H1 (cell line): ENCODE measurements at places on chromosomes 4 and X.

DNA sequence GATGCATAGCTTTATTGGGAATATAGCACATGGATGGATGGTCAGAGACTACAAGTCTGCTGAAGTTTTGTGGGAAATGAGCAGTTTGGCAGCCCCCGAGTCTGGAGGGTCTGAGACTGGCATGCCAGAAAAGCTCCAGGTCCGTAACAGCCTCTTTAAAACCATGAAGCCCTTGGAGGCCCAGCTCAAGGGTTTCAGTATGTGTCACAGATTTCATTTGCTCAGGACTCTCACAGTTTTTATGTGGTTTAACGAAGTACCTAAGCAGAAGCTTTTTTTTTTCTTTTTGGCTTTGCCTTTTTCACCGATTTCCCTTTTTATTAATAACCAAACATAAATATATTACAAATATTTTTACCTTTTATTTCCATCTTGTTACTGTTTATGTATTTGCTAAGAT, 30.6 kb upstream of the TMEM184C start:
- H3K4me3 ChIP-seq, result no peak overlapping the region
- H3K27ac ChIP-seq, result no peak overlapping the region
- no peak for DNase-seq

- no peaks in the 10 kb centered on the region for H3K36me3 ChIP-seq
- H3K27ac ChIP-seq, result no peak overlapping the region
- no peaks in the 10 kb centered on the region for H3K4me1 ChIP-seq
- no peak overlapping the region for H3K4me3 ChIP-seq
Observed at GRCh38 chr4:19366916-19367315, 884.8 kb upstream of the SLIT2 start.

- no peak overlapping the region for H3K27ac ChIP-seq
- H3K36me3 ChIP-seq, result no peaks in the 10 kb centered on the region
- no peak overlapping the region for H3K4me3 ChIP-seq
- DNase-seq, result no peak
- no peaks in the 10 kb centered on the region for H3K27me3 ChIP-seq
Observed at GRCh38 chrX:69524781-69525363, 20.7 kb downstream of the NALF2 start.

DNA sequence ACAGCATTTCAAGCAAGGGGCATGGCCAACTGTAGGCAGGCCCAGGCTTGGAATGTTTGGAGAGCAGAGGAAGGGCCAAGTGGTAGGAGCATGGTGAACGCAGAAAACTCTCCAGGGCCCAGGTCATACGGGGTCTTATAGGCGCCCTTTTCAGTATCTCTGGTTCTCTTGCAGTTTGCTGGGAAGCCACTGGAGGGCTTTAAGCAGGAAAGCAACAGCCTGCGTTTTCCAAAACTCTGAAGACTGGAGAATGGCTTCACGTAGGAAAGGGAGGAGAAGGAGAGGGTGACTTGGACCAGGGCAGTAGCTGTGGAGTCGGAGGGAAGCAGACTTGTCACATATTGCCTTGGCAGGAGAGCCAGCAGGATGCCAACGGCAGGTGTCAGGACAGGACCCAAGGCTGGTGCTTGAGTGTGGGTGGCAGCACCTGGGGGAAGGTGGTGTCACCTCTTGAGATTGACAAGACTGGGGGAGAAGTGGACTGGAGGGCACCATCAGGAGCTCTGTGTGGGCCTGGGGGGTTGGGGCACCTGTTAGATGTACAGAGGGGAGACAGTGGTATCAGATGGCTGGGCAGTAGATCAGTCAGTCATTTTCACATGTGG, 21.9 kb downstream of the TKTL1 start:
- no peak for DNase-seq
- no peaks in the 10 kb centered on the region for H3K36me3 ChIP-seq
- no peak overlapping the region for H3K27ac ChIP-seq
- no peaks in the 10 kb centered on the region for H3K27me3 ChIP-seq
- no peaks in the 10 kb centered on the region for H3K4me1 ChIP-seq
- H3K4me3 ChIP-seq, result no peak overlapping the region

GRCh38 chrX:31329298-31329697, 257.5 kb upstream of the FTHL17 start:
- no peaks in the 10 kb centered on the region for H3K4me1 ChIP-seq
- no peaks in the 10 kb centered on the region for H3K36me3 ChIP-seq
- DNase-seq, result no peak
- H3K27me3 ChIP-seq, result no peaks in the 10 kb centered on the region
- no peak overlapping the region for H3K27ac ChIP-seq

GRCh38 chr4:160595646-160596045, 1492.8 kb downstream of the RAPGEF2 start:
- DNase-seq, result no peak
- no peak overlapping the region for H3K27ac ChIP-seq
- no peaks in the 10 kb centered on the region for H3K4me1 ChIP-seq
- no peak overlapping the region for H3K4me3 ChIP-seq
- H3K27me3 ChIP-seq, result no peaks in the 10 kb centered on the region

GRCh38 chrX:66914080-66914479, 275.2 kb upstream of the EDA2R start:
- H3K27me3 ChIP-seq, result no peaks in the 10 kb centered on the region
- H3K4me3 ChIP-seq, result no peak overlapping the region
- no peaks in the 10 kb centered on the region for H3K4me1 ChIP-seq
- H3K27ac ChIP-seq, result no peak overlapping the region
- H3K36me3 ChIP-seq, result no peaks in the 10 kb centered on the region
- DNase-seq, result no peak

GRCh38 chr4:177419434-177419833, 22.8 kb downstream of the AGA start:
- H3K27me3 ChIP-seq, result no peaks in the 10 kb centered on the region
- H3K4me3 ChIP-seq, result no peak overlapping the region
- no peak overlapping the region for H3K27ac ChIP-seq

DNA sequence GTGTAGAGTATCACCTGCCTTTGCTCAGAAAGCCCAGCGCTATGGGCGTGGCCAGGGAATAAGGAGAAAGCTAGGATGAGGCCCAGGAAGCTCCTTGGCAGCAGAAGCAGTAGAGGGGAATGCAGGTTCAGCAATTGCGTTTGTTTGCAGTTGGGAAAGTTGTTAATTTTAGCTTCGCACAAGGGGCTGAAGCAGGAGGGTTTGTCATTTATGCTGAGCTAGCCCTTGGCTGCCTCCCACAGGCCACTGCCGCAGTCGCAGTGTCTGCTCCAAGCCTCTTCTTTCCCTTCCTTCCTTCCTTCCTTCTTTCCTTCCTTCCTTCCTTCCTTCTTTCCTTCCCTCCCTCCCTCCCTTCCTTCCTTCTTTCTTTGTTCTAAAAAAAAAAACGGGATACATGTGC, 21.5 kb downstream of the FRMPD3 start:
- no peaks in the 10 kb centered on the region for H3K27me3 ChIP-seq
- no peaks in the 10 kb centered on the region for H3K36me3 ChIP-seq
- H3K4me1 ChIP-seq, result no peaks in the 10 kb centered on the region
- no peak overlapping the region for H3K4me3 ChIP-seq
- H3K27ac ChIP-seq, result no peak overlapping the region

DNA sequence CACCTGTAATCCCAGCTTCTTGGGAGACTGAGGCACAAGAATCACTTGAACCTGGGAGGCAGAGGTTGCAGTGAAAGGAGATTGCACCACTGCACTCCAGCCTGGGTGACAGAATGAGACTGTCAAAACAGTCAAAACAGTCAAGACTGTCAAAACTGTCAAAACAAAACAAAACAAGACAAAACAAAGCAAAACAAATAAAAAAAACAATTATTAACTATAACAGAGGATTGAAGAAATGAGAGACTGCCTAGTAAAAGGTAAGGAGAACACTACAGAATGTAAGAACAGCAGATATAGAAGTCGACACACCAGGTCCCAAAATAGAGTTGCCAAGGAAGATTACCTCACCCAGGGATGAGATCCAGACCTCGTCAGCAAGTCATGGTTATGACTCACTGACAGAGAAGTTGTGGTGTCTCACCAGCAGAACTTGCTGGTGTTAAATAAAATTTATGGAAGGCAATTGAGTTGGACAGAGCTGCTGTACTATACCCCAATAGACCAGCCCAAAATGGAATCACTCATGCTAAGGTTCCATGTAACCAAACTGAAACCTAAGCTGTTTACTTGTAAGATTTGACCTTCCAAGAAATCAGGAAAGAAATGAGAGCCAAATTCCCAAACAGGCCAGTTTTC, 32.1 kb upstream of the GK start:
- DNase-seq, result no peak
- H3K27me3 ChIP-seq, result no peaks in the 10 kb centered on the region
- H3K4me3 ChIP-seq, result no peak overlapping the region

DNA sequence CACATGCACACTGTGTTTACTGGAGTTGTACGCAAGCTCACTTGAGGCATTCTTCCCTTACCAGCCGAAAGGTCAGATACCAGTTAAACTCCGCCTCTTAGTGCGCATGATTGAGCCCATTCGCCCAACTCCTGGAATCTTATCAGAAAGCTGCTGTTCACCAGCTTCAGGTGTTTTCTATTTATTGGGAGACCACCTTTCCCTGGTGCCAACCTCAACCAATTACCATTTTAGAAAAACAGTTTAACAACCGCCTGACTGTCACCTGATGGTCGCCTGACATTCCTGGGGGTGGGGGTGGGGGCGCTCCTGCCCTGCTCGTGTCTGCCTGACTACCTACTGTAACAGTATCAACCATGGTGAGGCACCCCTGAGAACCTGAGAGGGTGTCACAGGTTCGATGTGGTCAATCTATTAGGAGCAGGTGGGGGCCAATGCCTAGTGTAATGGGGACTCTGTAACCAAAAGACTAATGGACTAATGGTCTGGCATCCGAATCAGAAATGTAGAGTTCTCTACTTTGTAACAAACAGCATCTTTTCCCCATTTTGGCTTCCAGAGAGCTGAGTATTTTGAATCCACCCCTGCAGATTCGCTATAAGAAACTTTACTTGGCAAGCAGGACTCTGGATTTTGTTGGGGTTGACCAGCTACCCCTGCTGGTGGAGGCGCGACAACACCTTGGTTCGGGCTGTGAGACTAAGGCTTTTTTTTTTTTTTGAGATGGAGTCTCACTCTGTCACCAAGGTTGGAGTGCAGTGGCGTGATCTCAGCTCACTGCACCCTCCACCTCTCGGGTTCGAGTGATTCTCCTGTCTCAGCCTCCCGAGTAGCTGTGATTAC, 58.2 kb upstream of the ZNF157 start:
- H3K36me3 ChIP-seq, result no peaks in the 10 kb centered on the region
- H3K4me3 ChIP-seq, result no peak overlapping the region
- no peaks in the 10 kb centered on the region for H3K27me3 ChIP-seq
- DNase-seq, result no peak
- peak overlapping the region; percentile 58 for H3K27ac ChIP-seq
- H3K4me1 ChIP-seq, result peaks cover 9% of the 10 kb centered on the region

- no peaks in the 10 kb centered on the region for H3K4me1 ChIP-seq
- H3K4me3 ChIP-seq, result no peak overlapping the region
- no peak overlapping the region for H3K27ac ChIP-seq
- DNase-seq, result no peak
- no peaks in the 10 kb centered on the region for H3K27me3 ChIP-seq
- H3K36me3 ChIP-seq, result no peaks in the 10 kb centered on the region
Observed at GRCh38 chrX:5936438-5936837, 292.2 kb downstream of the NLGN4X start.

DNA sequence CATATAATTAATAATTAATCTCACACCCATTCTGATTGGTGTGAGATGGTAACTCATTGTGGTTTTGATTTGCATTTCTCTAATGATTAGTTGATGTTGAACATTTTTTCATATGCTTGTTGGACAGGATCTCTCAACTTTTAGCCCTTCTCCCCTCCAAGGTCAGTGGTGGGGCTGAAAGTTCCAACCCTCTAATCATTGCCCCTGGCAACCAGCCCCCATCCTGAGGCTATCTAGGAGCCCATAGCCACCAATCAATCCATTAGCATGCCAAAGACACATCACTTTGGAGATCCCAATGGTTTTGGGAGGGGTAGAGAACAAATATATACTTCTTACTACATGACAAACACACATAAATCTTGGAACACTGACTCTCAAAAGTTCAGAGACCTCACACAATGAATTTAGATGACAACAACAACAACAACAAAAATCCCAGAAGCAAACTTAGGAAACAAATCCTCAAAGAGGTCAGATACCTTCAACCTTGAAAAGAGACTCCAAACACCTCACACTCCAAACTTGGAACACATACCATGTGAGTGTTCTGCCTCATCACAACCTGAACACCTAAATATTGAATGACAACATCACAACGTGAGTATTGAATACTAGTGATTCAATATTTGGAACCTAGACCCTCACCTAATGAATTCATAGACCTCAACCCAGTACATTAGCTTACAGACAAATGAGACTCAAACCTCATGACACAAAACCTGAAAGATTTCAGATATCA, 19.0 kb upstream of the PAGE4 start:
- H3K27ac ChIP-seq, result no peak overlapping the region
- H3K27me3 ChIP-seq, result no peaks in the 10 kb centered on the region
- no peak for DNase-seq

DNA sequence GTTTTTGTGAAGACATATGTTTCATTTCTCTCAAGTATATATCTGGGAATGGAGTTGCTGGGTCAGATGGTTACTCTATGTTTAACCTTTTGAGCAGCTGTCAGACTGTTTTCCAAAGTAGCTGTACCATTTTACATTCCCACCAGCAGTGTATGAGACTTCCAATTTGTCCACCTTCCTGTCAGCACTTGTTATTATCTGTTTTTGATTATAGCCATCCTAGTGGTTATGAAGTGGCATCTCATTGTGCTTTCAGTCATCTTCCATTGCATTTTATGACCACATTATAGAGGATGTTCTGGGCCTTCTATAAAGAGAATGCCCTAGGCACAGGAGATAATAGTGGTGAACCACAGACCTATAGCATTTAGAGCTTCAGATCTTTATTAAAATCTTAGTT, 39.2 kb downstream of the CLCN4 start:
- no peaks in the 10 kb centered on the region for H3K4me1 ChIP-seq
- no peak overlapping the region for H3K27ac ChIP-seq
- no peaks in the 10 kb centered on the region for H3K27me3 ChIP-seq
- DNase-seq, result no peak
- H3K36me3 ChIP-seq, result no peaks in the 10 kb centered on the region

DNA sequence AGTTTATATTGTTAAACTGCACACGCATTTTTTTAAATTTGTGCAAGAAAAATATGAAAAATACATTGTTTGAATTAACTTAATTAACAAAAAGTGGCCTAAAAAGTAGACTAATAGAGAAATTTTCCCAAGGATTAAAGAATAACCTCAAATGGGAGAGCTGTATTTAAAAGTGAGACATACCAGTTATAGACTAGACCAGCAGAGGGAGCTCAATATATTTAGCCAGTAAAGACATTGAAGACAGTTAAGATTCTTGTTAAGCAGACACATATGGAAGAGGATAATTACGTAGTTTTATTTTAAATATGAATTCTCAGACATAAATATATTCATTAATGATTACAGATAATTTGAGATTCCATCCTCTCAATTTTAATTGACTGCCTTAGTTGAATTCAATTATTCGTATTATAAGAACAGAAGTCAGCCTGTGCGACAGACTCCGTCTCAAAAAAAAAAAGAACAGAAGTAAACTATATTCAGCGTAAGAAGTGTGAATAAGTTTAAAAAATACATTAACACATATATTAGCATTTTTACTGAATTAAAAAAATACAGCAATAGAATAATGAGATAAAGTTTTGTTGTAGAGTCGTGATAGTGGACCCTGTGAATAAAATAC, 64.8 kb downstream of the GLRA3 start:
- H3K27ac ChIP-seq, result no peak overlapping the region
- no peak overlapping the region for H3K4me3 ChIP-seq
- H3K4me1 ChIP-seq, result no peaks in the 10 kb centered on the region
- no peaks in the 10 kb centered on the region for H3K36me3 ChIP-seq
- no peak for DNase-seq

- no peak overlapping the region for H3K4me3 ChIP-seq
- no peak overlapping the region for H3K27ac ChIP-seq
- DNase-seq, result no peak
- H3K4me1 ChIP-seq, result no peaks in the 10 kb centered on the region; the same call in 1 of the 2 replicates
- H3K27me3 ChIP-seq, result no peaks in the 10 kb centered on the region
Observed at GRCh38 chrX:96692454-96692853, 7.8 kb downstream of the DIAPH2 start.
